ENCODE measurements at places on chromosomes 2 and 18.

DNA sequence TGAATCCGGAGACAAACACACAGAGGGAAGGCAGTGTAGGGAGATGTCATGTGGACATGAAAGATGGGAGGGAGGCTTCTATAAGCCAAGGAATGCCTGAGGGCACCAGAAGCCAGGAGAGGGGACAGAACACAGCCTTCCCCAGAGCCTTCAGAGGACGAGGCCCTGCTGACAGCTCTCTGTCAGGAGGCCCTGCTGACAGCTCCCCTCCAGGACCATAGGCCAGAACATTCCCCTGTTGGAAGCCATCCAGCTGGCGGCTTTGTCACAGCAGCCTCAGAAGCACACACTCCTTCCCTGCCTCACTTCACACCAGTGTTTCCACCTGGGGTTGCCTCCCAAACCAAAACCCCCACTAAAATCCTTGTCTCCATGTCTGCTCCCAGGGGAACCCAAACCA, 171.3 kb upstream of the ID2 start:
- no peak for DNase-seq

- no peak for DNase-seq
Measured at GRCh38 chr2:33214436-33214835, 262.0 kb upstream of the RASGRP3 start.

- no peak for DNase-seq
Measured at GRCh38 chr2:200185628-200186000, 120.9 kb upstream of the SPATS2L start.

DNA sequence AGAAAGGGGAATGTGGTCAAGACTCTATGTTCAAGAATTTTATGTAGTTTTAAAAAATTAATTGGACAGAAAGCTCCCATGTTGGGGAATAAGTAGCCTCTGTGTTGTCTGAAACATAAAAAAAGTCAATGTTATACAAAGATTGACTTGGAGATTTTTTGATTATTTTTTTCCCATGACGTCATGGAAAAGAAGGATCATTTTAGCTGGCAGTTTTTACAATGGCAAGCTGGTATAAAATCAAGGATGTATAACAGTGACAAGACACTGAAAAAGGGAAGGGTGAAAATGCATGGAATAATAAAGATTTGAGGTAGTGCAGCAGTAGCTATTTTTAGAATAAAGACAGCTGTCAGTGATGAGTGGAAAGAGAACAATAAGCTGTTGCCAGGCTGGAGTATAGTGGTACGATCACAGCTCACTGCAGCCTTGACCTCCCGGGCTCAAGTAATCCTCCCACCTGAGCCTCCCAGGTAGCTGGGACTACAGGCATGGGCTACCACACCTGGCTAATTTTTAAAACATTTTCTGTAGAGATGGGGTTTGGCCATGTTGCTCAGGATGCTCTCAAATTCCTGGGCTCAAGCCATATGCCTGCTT, 9.2 kb downstream of the SLC39A10 start:
- DNase-seq, result no peak

GRCh38 chr2:71419976-71420375, 33.4 kb upstream of the DYSF start:
- no peak for DNase-seq

Data from T47D (cell line).